ENCODE measurements at places on chromosomes 6 and 20. TPM values are rescaled to one million over a fixed set of nuclear protein-coding genes. Genes with fewer than 3 reads are reported as not detected.

DNA sequence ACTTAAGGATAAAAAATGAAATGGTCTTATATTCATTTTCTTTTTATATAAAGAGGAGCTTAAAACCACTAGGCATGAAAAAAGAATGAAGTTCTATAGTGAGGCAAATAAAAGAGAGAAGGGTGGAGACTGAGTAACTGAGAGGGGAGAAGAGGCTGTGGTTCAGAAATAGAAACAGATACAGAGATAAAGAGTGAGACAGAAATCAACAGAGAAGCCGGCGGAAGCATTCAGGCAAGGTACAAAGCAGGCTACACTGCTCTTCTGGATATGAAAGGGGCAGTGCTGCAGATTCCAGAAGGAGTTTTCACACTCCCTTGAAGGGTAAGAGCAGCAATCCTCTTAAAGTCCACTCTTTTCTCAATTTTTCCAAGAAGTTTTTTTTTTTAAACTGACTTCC lies 29.9 kb downstream of the NFATC2 start:
- DNase-seq, result no peak

- DNase-seq, result no peak
Observed at GRCh38 chr6:3455569-3456394, 1.1 kb downstream of the SLC22A23 start.

- DNase-seq, result no peak
Observed at GRCh38 chr20:29318871-29319461, 1938.5 kb upstream of the DEFB115 start.

GRCh38 chr6:19664050-19664449 lies 173.1 kb upstream of the ID4 start:
- DNase-seq, result peak; percentile 16

GRCh38 chr6:127464161-127464880 lies 5.1 kb upstream of the KIAA0408 start:
- DNase-seq, result no peak

- DNase-seq, result no peak
Observed at GRCh38 chr6:14016935-14017625, 92.3 kb downstream of the RNF182 start.

DNA sequence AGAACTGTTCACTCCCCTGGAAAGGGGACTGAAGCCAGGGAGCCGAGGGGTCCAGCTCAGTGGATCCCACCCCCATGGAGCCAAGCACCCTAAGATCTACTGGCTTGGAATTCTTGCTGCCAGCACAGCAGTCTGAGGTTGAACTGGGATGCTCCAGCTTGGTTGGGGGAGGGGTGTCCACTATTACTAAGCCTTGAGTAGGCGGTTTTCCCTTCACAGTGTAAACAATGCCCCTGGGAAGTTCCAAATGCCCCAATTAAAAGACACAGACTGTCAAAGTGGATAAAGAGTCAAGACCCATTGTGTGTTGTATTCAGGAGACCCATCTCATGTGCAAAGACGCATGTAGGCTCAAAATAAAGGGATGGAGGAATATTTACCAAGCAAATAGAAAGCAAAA lies 150.2 kb downstream of the LPA start:
- no peak for DNase-seq

GRCh38 chr6:112626468-112627082 lies 279.4 kb downstream of the RFPL4B start:
- no peak for DNase-seq

DNA sequence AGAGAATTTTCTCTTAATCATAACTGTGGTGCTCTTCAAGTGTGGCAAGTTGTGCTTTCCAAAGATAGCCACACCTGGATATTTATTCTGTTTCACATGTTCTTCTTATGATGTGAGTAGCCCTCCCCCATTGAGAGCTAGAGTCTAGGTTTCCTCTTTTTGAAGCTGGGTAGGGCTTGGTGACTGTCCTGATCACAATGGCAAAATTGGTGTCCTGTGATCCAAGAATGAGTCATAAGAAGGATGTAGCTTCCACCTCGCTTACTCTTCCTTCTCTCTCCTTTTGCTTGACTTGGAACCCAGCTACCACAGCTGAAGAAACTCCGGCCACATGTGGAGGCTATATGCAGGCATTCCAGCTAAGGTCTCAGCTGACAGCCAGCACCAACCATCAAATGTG lies 7.4 kb upstream of the IGF2R start:
- no peak for DNase-seq

- DNase-seq, result peak; percentile 0
Observed at GRCh38 chr20:12053353-12053752, 135.7 kb downstream of the BTBD3 start.

GRCh38 chr6:135951169-135951568 lies 99.7 kb downstream of the PDE7B start:
- DNase-seq, result no peak

The MEI4 gene
- total RNA-seq, result not detected

The C20orf202 gene
- total RNA-seq, result not detected

Data from OCI-LY7 (cell line).